ENCODE measurements at places on chromosomes 3 and 15.

DNA sequence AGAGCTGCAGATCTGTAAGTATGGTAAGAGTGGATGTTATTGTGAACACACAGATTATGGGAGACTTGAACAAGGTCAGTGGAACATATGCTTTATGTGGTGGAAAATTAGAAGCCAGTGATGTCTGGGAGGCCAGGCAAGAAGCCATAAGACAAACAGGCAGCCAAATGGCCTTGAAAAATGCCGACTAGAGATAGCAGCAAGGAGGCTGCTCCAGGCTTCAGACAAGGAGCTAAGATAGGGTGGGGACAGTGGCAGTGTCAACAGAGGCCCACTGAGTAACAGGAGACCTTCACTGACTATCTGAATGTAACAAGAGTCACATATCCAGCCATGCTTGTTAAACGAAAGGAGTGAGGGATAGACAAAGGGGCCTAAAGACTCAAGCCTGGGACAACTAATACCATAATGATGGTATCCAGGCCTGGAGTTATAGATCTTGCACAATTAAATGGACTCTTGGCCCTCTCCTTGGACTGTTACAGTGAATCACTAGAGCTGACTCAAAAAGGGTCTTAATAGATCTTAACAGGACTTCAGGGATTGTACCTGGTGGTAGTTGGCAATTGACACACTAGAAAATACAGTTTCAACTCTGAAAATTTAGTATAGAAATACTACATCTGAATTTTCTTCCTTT is 50.6 kb downstream of the CFAP20DC start:
- no peak for DNase-seq

- no peak for DNase-seq
These were observed 666.3 kb downstream of the ZBBX start for GRCh38 chr3:166713787-166714186.

- no peak for DNase-seq
These were observed 94.1 kb downstream of the PEX5L start for GRCh38 chr3:179942553-179943075.

DNA sequence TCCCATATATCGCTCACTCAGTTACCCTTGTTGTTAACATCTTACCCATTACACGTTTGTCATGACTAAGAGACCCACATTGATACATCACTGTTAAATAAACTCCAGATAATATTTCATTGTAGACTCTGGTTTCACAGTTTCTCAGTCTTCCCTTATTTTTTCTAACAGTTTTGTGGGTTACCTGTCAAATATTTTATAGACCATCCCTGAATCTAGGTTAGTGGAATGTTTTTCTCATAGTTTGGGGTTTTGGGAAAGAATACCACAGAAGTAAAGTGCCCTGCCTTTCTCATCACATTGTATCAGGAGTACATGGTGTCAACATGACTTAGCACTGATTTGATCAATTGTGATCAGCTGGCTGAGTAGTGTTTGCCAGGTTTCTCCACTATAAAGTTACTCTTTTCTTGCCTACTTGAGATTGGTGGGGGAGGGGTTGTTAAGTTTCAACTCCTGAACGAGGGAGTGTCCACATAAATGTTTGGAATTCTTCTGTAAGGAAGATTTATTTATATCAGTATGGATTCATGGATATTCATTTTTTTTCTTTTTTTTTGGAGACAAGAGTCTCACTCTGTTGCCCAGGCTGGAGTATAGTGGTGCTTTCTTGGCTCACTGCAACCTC is 25.9 kb downstream of the RNF111 start:
- DNase-seq = no peak

DNA sequence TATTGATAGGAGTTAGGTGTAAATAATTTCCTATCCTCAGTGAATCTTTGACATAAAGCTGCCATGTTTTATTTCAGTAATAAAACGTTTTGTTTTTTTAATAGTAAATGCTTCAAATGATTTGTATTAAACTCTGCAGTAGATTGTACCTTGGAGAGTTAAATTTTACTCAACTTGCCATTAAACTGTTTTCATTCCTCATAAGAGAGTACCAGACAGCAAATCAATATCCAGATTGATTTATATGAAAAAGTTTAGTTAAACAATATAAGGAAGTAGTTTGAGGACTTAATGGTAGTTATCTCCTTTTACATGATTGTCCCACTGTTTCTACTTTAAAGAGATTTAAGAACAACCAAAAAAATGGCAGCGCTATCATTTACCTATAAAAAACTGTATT is 18.4 kb downstream of the ALDH1A2 start:
- no peak for DNase-seq

DNA sequence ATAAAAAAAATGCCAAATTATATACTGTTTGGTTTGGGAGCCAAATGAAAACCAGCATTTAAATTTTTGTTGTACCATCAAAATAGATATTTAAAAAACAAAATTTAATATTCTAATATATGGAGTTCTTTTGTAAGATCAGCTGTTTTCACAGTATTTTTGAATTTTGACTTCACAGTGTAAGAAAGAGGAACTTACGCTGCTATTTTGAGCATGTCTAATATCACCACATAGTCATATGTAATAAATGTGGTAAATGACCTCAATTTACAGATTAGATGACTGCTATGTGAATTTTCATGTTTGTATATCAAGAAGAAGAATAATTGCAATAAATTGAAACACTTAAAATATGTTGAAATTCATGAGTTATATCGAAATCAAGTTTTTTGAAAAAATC is 189.6 kb downstream of the ARRDC4 start:
- DNase-seq = no peak

- DNase-seq = no peak
These were observed 34.1 kb upstream of the HACD2 start for GRCh38 chr3:123618768-123619484.

DNA sequence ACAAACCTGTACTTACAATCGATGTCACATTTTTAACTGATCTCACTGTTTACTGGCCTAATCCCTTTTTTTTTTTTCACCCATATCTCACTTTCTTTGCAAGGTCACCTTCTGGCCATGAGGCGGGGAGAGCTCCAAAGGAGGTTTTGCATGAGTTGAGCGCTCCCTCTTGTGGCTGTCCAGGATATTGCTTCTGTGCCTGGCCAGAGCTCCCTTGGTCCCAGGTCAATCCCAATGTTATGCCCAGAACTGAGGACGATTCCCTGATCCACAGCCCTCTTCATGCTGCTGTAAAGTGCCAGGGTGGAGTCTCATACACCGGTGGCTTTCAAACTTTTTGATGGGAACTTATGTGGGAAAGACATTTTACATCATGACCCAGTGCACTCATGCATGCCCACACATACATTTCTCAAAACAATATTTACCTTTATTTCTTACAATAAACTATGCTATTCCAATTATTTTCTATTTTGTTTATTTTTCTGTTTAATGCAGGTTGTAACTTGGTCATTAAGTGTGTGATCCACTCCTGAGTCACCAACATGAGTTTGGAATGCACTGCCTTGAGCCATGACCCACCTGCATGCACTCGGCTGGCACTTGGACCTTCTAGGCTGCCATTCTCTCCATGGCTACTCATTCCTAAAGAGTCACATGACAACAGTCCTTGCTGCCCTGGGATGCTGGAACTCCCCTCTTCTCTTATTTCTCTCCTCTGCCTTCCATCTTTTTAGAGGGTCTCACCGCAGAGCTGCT is 9.6 kb upstream of the SST start:
- peak; percentile 47 for DNase-seq

DNA sequence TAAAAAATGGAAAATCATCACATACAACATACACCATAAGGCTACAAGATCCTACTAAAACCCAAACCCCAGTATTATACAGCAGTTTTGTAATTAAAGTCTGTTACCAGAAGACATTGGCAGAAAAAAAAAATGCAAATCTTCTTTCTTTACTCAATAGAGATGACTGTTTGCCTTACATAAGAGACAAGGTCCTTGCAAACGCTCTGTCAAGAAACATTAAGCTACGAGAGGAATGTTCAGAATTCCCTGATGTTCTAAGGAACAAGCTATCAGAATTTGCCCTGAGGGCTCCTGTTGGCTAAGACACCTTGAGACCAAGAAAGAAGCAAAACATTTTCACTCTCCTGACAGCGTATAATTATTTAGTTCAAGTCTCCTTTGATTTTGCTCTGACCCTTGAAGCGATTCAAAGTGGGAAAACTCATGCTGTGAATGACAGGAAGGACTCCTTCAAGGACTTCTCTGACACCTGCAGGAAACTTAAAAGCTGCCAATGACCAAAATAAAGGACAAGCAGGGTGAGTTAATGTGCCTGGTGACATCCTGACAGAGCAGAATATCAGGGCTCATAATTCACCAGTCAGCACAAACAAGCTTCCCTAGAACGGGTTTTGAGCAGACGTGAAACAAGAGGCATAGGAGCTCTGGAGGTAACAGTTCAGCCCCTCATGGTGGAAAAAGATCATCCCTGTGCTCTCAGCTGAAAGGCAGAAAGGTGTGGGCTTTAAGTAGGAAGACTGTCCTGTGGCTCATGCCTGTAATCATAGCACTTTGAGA is 2.5 kb downstream of the SCAMP2 start:
- DNase-seq = no peak

DNA sequence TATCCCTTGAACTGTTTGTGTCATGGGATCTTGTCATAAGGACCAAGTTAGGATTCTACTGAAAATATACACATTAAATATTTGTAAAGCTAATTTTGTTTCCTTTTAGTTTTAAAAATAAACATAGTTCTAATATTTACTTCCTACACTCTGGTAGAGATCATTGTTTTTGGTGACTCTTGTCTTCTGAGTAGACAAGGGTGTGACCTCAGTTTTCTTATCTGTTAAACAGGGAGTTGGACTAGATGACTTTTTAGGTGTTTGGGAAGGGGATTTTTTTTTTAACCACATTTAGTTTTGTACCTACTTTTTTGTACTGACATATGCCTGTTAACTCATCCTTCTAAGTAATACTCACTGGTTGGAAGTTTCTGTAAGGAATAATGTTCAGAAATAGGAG is 30.8 kb downstream of the PLS1 start:
- DNase-seq = no peak

- no peak for DNase-seq
These were observed at the start of gene GP9 for GRCh38 chr3:129060276-129061022. Gene GP9, plus strand, starts transcription at chr3:129060779. Its CDS starts 961 bp downstream, at chr3:129061740.

DNA sequence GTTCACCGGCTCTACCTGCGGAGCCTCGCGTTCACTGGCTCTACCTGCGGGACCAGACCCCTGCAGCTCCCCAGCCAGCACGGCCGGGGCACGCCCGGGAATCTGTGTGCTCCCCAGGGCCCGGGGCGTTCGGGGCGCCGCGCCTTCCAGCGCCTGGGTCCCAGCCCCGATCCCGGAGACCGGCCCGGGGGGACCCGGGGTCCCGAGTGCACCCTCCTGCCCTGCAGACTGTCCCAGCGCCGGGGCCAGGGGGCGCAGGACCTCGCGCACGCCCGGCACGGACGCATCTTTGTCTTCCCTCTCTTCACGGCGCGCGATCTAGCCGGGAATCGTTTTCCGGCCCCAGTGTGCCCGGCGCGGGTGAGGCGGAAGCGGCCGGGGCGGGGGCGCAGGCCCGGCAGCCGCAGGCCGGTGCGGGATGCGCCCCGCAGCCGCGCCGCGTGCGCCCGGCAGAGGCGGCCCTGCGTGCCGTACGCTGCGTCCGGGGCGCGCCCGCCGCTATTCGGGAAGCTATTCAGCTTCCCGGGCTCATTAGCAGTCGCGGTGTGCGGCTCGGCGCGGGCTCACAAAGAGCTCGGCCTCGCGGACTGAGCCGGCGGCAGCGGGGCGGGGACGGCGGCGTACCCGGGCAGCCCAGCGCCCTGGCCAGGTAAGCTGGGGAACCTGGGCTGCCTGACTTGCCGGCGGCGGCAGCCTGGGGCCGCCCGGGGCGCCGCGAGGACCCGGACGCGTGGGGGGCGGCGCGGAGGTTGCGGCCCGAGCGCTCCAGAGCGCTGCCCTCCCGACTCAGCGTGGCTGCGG is at the start of gene APBA2:
Gene APBA2, plus strand, starts transcription at position 345 of the 801 bp plus-strand sequence. CDS start 167,911 bp downstream, outside the sequence.
- DNase-seq = no peak

- no peak for DNase-seq
These were observed 222.4 kb downstream of the CACNA2D3 start for GRCh38 chr3:54344601-54345231.

DNA sequence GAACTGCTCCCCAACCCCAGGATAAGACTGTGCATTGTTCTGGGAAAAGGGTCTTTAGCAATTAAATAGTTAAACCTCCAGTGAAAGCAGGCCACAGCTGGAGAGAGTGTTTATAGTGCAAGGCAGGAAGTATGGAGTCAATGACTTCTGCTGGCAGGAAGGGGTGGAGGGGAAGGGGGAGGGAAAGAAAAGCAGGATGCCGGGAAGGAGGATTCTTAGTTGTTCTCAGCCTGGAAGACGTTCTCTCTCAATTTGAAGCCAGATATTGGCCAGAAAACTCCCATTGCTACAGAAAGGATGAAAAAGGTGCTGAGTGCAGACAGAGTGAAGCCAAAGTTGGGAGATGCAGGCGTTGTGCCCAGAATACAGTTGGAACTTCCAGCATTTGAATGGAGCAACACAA is 35.7 kb upstream of the ACTL6A start:
- no peak for DNase-seq

DNA sequence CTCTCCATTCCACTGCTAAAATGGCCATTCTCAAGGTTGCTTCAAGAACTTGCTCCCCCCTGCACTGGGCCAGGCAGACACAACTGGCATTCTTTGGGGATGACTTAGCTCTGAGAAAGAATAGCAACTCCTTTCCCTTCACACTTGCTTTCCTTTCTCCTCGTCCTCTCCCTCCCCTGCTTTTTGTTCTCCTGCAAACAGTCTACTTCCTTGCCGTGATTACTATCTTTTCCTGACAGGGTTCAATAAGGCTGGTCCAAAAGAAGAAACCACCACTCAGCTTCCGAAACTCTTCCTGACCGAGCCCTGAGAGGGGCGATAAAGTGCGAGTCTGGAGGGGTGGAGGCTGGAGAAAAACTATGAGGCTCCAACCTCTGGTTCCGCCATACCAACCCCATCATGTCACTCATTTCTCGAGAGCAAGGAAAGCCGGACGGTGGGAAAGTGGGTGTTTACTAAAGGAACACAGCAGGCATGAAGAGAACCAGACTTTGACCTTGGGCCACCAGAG is 5.0 kb downstream of the AMOTL2 start:
- DNase-seq = no peak

DNA sequence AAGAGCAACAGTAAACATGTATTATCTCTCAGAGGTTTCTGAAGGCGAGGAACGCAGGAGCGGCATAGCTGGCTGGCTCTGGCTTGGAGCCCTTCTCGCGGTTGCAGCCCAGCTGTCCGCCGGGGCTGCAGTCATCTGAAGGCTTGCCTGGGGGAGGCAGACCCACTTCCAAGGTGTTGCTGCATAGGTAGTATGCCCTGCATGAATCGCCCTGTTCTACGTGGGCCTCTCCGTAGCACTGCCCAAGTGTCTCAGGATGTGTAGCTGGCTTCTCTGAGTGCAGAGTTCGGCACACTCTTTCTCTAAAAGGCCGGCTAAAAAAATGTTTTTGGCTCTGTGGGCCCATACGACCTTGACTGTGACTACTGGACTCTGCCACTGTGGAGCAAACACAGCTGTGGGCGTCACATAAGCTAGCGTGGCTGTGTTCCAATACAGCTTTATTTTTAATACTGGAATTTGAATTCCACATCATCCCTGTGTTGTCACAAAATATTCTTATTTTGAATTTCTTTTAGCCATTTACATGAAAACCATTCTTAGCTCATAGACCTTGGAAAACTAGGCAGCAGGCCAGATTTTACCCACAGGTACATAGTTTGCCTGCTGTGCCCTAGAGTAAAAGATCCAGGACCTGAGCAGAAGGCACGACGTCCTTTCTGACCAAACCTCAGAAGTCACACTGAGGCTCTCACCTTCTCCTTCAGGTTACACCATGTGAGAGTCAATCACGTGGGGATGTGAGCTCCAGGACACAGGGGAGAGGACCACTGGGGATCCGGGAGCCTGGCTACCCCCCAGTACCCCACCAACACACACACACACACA is 55.9 kb downstream of the PGPEP1L start:
- DNase-seq = no peak

- no peak for DNase-seq
These were observed 125.9 kb downstream of the LEKR1 start for GRCh38 chr3:156952011-156952410.
